ENCODE measurements at places on chromosomes 11 and 22. TPM values are rescaled to one million over a fixed set of nuclear protein-coding genes. Genes with fewer than 3 reads are reported as not detected.

Gene GDPD4
- total RNA-seq = not detected

Gene NXPE2
- 0.55 TPM for total RNA-seq

Gene BRSK2
- 0.35 TPM for total RNA-seq

Gene OR5T3
- total RNA-seq = not detected

Gene LDHAL6A
- not detected for total RNA-seq

- DNase-seq = no peak
- no peak overlapping the region for H3K4me3 ChIP-seq
- H3K27me3 ChIP-seq = no peaks in the 10 kb centered on the region
- H3K4me1 ChIP-seq = peaks cover 2% of the 10 kb centered on the region
- H3K36me3 ChIP-seq = no peaks in the 10 kb centered on the region
These were observed 4.0 kb downstream of the ARL2 start for GRCh38 chr11:65017937-65018336.

DNA sequence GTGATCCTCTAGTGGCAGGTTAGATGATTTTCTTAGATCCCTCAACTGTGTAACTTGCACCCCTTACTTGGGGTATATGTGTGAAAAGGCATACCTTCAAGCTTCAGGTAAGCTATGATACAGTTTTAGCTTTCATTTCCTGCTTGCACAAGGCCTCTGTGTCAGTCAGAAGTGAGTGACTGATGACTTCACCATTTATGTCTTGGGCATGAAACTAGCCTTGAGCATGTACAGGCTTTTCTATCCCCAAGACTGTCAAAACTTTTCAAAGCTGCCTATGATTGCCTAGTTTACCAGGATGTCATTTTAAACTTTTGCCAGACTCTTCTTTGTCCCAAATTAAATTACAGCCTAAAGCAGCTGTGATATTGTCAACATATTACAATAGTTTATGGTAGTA lies 286.1 kb upstream of the CNTN5 start:
- no peaks in the 10 kb centered on the region for H3K36me3 ChIP-seq
- no peak for DNase-seq
- H3K27me3 ChIP-seq = no peaks in the 10 kb centered on the region
- H3K4me1 ChIP-seq = no peaks in the 10 kb centered on the region

- H3K4me1 ChIP-seq = peaks cover 9% of the 10 kb centered on the region
- no peak overlapping the region for H3K4me3 ChIP-seq
- H3K36me3 ChIP-seq = no peaks in the 10 kb centered on the region
These were observed 73.2 kb downstream of the GGTLC2 start for GRCh38 chr22:22717664-22718063.

- DNase-seq = no peak
- no peak overlapping the region for H3K4me3 ChIP-seq
- peak overlapping the region; percentile 21 for H3K27ac ChIP-seq
These were observed 17.5 kb downstream of the MN1 start for GRCh38 chr22:27784120-27784475.

DNA sequence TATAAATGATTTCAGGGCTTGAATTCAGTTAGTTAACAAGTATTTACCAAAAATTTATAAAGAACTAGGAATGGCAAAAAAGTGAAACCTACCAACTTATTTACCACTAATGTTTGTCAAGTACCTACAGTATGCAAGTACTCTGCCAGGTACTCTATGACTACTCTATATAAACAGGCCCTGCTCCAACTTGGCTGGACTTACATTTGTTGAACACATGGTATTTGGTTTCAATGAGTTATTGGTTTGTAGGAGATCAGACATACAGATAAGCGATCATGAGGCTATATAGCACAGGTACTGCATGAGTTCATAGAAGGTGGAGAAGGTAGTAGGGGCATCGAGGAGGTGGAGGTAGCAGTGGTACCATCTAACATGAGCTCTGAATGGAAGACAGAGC lies 159.9 kb upstream of the PDGFD start:
- H3K36me3 ChIP-seq = no peaks in the 10 kb centered on the region
- no peak overlapping the region for H3K27ac ChIP-seq
- H3K4me1 ChIP-seq = no peaks in the 10 kb centered on the region
- no peak for DNase-seq
- no peak overlapping the region for H3K4me3 ChIP-seq

GRCh38 chr11:73833067-73833466 lies 43.6 kb downstream of the COA4 start:
- H3K27me3 ChIP-seq = no peaks in the 10 kb centered on the region
- H3K4me1 ChIP-seq = no peaks in the 10 kb centered on the region
- H3K4me3 ChIP-seq = no peak overlapping the region
- H3K36me3 ChIP-seq = no peaks in the 10 kb centered on the region
- H3K27ac ChIP-seq = no peak overlapping the region

- no peak for DNase-seq
- no peaks in the 10 kb centered on the region for H3K36me3 ChIP-seq
- H3K4me3 ChIP-seq = no peak overlapping the region
- no peak overlapping the region for H3K27ac ChIP-seq
These were observed 8.3 kb upstream of the MMP1 start for GRCh38 chr11:102806296-102806695.

DNA sequence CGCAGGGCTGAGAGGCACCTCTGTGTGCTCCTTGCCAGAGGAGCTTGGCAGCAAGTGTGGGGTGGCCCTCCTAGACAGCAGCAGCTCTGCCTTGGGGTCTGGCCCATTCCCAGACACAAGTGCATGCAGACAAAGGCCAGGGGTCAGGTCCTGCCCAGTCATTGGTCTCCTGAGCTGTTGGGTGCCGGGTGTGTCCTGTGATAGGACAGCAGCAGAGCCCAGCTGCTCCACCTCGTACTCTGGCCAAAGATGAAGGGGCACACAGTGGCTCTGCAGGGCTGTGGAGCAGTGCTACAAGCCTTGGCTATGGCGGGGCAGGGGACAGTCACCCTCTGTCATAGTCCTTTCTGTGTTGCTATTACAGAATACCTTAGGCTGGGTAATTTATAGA lies 17.3 kb upstream of the OSBPL5 start:
- no peak for DNase-seq
- no peaks in the 10 kb centered on the region for H3K36me3 ChIP-seq
- no peaks in the 10 kb centered on the region for H3K27me3 ChIP-seq
- H3K4me3 ChIP-seq = no peak overlapping the region

DNA sequence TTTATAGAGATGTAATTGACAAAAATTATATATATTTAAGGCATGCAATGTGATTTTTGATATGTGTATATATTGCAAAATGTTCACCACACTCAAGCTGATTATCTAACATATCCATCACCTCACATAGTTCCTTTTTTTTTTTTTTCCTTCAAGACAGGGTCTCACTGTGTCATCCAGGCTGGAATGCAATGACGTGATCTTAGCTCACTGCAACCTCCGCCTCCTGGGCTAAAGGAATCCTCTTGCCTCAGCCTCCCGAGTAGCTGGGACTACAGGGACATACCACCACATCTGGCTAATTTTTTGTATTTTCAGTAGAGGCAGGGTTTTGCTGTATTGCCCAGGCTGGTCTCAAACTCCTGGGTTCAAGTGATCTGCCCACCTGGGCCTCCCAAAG lies 65.1 kb upstream of the SLC35C1 start:
- no peaks in the 10 kb centered on the region for H3K36me3 ChIP-seq
- no peaks in the 10 kb centered on the region for H3K27me3 ChIP-seq
- H3K4me3 ChIP-seq = no peak overlapping the region
- H3K27ac ChIP-seq = no peak overlapping the region
- no peak for DNase-seq

All from ovary (tissue), 10 donors.